Hematopoietic multipotent progenitor cell treated with erythropoietin and hydrocortisone succinate and interleukin-3 and kit ligand, for 4 days (in vitro differentiated cells): ENCODE measurements at places on chromosomes 2 and 18.

DNA sequence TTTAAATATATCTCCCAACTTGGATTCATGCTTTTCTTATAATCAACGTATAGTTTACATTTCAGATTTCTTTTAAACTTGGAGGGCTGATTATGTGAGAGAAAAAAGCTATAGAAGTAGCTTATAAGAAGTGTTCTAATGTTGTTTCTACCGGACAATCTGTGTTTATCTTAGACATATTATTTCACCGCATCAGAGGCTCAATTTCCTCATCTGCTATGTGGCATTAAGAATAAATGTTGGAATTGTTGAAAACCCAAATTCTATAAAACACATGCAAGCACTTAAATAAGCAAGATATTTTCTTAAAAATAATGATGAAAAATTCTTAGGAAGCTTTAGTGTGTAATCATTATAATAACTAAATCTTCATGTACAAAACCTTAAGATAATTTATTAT, 407.9 kb downstream of the HRH4 start:
- DNase-seq = no peak

GRCh38 chr2:120020554-120020953, 7.7 kb downstream of the EPB41L5 start:
- no peak for DNase-seq

GRCh38 chr2:108257757-108258331, 18.1 kb downstream of the SULT1C3 start:
- DNase-seq = no peak

GRCh38 chr18:78130232-78131195, 849.1 kb upstream of the SALL3 start:
- no peak for DNase-seq

DNA sequence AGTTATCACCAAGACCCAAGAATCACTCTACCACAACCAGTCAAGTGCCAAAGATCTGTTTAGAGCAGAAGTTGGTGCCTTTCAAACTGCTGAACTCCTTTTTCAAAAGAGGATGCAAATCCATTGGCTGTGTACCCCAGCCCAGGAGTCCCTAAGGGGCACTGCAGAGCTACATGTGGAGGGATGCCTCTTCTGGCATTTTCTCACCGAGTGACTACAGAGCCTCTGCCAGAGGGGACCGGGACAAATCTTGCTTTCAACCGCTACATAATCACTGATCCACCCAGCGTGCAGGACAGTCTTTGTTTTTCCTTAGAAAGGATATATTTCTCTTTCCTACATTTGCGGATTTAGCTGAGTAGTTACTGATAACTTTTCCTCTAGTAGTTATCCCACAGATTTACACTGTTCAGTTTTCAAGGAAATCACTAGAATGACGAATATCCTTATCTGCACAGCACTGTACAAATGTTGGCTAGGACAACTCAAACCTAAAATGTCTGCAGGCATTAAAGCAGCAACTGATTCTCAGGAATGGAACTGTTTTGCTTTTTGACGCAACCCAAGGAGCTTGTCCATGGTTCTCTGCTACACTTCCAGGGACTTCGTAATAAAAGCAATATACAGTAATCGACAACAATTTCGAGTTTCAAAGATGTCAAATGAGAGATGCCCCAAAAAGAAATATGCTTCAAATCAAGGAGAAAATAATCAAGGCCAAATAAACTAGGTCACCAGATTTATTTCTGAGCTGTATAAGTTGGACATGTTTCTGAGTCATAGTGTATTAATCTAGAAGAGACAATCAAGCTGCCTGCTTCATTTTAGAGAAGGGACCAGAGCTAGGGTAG, 24.1 kb downstream of the EPB41L3 start:
- DNase-seq = no peak

DNA sequence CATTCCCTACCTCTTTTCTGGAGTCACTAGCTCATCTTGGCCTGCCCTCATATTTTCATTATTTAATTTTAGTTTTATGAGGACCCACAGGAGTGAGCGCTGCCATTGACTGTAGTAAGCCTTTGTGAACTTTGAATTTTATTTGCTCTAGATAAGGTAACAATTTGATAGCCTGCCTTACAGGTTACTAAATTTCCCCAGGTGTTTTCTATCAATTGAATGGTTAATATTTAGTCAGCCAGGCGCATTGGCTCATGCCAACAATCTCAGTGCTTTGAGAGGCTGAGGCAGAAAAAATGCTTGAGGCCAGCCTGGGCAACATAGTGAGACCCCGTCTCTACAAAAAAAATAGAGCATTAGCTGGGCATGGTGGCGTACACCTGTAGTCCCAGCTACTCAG, 50.2 kb downstream of the DAW1 start:
- DNase-seq = no peak

DNA sequence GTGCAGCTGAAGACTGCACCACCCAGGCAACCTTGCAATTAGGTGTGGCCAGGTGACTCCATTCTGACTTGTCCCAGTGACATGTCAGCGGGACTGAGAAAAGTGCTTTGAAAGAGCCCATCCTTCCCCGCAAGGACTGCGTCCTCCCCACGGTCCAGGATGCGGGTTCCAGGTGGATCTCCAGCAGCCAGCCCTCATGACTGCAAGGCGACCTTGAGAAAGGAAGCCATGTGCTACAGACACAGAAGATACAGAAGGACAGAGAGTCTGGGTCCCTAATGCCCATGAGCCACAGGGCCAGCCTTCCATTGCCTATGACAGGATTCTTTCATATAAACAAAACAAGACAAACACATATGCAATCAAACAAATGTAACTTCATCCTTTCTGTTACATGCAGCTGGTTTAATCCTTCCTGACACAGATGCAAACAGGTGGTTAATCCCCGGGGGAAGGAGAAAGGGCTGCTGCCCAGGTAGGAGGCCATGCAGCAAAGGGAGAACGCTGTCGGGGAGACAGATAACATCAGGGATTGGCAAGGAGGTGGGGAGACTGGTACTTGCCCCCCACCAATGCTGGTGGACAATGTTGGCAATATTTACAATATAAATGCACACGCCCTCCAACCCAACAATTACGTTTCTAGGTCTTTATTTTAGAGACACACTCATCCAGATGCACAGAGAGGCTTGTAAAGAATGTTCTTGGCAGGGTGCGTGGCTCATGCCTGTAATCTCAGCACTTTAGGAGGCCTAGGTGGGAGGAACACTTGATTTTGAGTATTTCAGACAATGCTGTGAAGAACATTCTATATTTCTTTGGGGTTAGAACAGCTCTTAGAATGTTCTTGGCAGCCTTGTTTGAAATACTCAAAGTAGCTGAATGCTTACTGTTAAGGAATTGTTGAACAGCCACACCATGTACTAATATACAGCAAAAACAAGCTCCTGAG, 64.8 kb downstream of the NCAPH start:
- DNase-seq = no peak
